ENCODE measurements at places on chromosomes 4 and X. TPM values are rescaled to one million over a fixed set of nuclear protein-coding genes. Genes with fewer than 3 reads are reported as not detected.

The APLN gene
- total RNA-seq = not detected

The ARAP2 gene
- 0.84 TPM for total RNA-seq

GRCh38 chr4:122847931-122848330 lies 21.3 kb downstream of the FGF2 start:
- no peak for DNase-seq

- DNase-seq = no peak
Measured at GRCh38 chr4:137934911-137935310, 307.2 kb downstream of the SLC7A11 start.

DNA sequence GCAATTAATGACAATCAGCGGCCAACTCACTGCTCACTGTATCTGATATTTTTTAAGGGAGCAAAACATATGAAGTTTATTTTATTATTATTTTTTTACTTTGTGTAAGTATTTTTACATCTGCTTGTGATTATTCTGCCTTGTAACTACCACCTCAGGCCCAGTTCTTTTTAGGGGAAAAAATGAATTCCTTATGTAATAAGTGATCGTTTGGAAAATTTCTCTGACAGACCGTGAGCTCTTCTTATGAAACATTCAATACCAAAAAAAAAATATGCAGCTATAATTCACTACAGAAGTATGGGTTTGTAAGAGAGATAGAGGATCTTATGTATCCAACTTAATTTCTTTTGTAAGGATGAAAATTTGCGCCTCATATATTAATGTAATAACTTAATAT lies 33.5 kb upstream of the STOX2 start:
- DNase-seq = no peak
